ENCODE measurements at places on chromosomes 5 and 9.

DNA sequence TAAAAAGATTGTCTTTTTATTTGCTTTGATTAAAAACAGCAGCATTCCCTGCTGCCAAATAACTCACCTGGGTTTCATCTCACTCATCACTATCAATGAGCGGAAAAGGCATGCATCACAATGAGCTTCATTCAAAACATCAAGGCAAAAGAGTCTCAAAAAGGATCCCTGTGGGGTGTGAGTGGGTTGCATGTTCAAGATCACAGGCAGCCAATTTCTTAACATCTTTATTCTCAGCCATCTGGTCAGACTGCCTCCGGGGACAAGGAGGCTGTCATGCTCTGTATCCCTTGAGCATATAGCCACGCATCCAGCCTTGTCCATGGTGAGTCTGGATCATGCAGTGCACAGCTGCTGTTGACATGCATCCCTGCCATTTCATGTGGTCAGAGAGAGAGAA lies 117.1 kb downstream of the ICE1 start:
- no peak for DNase-seq

- no peak for DNase-seq
Measured at GRCh38 chr9:126752376-126752775, 52.5 kb upstream of the ZBTB43 start.

GRCh38 chr5:178375348-178375747 lies 142.7 kb upstream of the PHYKPL start:
- no peak for DNase-seq

- no peak for DNase-seq
Measured at GRCh38 chr9:108367188-108367587, 488.6 kb downstream of the ACTL7B start.

DNA sequence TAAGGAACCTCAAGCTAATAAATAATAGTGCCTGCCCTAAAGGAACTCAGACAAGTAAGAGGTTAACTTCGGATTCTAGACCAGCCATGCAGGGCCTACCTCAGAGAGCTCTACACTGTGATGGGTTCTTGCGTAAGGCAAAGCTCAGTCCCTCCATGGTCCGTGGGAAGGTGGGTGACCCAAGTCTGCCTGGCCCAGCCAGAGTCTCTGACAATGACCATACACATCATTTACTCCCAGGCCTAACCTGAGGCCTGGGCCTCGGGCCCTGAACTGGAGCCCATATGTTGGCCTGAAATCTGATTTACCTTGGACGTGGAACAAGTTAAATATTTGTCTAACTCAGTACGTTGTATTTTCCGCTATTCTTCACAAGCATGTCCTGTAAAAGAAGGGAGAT lies 55.1 kb downstream of the TMEM174 start:
- no peak for DNase-seq

- DNase-seq, result no peak
Measured at GRCh38 chr9:112548836-112549595, 62.4 kb downstream of the KIAA1958 start.

GRCh38 chr9:85130764-85131163 lies 461.2 kb downstream of the NTRK2 start:
- DNase-seq, result no peak

DNA sequence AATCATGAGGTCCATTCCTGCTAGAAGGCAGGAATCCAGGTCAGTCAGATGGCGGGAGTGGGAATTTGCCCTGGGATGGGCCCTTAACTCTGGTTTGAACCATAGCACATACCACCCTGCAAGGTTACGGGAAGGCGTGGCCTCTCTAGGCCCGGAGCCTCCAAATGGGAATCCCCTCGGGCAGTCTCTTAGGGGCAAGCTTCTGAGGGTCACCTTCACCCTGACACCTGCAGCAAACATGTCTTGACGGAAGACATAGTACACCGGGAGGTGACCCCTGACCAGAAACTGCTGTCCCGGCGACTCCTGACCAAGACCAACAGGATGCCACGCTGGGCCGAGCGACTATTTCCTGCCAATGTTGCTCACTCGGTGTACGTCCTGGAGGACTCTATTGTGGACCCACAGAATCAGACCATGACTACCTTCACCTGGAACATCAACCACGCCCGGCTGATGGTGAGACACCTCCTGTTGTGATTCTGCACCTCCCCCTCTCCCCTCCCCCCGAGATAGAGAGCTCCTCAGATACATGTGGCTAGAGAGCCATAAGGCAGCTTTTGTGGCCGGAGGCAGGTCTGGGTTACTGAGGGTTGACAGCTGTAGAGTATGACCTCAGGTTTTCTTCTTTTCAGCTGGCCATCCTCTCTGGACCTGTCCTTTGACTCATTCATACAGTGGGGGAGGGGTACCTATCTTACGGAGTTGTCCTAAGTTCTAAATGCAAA lies 957 bp downstream of the PRELID1 start:
- DNase-seq, result no peak

- no peak for DNase-seq
Measured at GRCh38 chr9:82108941-82109340, 120.4 kb downstream of the SPATA31D1 start.

DNA sequence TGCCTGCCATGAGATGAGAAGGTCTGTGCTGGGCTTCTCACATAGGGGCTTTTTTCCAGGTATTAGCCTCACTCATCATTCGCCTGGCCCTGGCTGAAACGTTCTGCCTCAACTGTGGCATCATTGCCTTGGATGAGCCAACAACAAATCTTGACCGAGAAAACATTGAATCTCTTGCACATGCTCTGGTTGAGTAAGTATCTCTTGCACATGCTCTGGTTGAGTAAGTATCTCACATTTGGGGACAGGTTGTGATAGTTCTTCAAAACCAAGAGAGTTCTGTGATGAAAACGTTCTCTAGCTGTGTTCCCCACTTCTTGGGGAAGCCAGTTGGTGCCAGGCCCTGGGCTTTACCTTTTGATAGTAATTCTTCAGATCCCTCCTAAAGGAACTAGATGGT lies 17.4 kb upstream of the IL13 start:
- DNase-seq, result no peak

DNA sequence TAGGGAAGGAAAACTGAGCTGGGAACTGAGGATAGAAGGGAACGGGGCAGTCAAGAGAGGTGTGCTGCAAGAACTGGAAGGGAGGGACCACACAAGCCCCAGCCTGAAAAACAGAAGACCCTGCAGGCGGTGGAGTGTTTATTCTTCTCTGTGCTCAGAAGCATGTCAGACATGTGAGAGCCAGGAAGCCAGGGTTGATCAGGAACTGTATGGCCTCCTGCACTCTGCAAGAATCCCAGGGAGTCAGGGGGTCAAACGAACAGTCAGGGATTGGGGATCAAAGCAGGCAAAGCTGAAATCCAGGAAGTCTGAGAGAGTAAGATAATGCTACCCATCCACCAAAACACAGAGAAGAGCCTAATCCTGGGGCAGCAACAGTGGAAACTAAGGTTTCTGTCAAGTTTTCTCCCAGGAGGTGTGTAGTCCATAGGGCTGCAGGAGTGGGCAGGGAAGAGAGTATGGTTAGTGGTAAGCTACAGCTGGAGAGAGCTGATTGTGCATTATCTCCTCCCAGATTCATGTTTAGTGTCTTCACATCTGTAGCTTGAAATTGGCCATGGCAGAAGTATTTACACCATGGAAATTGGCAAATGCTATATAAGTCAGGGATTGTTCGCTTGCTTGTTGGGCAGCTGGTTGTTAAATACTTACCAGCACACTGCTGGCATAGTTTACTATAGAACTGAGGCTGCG lies 115.4 kb upstream of the SLC44A1 start:
- DNase-seq, result no peak

- no peak for DNase-seq
Measured at GRCh38 chr9:126397056-126397455, 70.4 kb downstream of the MVB12B start.

DNA sequence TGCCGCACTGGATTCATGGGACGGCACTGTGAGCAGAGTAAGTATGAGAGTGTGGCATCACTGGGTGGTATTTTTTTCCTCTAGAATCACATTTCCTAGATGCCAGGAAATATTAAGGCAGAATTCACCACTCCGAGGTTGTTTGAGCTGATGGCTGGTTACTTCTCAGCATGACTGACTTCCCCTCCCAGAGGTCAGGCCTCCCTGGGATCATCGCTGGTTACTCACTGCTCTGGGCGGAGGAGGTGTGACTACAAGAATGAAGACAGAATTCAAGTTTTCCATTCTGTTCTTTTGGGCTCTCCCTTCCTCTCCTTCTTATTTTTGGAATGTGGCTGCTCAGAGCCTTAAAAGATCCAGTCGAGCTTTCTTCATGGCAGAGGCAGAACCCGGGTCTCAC lies 76.6 kb upstream of the PRRC1 start:
- DNase-seq, result no peak

GRCh38 chr5:51387884-51388275 lies 4.6 kb downstream of the ISL1 start:
- peak; percentile 26 for DNase-seq

DNA sequence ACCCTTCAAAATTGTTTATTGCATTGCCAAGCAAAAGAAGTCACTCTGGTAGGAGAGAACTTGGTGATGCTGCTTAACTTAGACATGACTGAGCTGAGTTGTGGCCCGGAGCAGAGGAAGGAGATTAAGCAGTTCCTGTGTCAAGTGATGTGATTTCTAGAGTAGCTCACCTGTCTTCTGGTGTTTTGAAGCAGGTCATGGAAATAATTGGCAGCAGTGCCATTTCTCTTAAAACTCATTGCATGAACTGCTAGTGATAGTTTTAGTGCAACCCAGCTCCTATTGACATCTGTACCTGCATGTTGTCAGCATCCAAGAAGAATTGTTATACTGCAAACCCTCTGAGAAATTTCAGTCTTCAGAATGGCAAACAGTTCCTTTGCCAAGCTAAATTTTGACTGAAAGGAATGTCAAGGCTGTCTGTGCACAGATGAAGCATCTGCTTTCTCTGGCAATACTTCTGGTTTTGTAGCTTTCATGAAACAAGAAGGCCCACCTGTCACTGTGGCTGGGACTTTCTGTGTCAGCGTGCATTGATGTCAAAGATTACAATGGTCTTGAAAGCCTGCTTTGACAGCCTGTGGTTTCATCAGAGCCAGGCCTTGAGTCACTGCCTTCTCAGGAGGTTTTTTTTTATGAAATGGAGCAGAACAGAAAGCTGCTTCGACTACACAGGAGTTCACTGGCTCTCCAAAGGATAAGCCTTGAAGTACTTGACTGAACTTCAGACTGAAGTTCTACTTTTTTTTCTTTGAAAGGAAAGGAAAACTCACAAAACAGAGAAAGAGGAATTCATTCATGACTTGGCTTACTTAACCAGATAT lies 90.6 kb downstream of the RALGPS1 start:
- no peak for DNase-seq

GRCh38 chr5:135036405-135036804 lies 2.4 kb upstream of the PITX1 start:
- no peak for DNase-seq

- no peak for DNase-seq
Measured at GRCh38 chr9:135783540-135784245, 81.7 kb downstream of the KCNT1 start.

DNA sequence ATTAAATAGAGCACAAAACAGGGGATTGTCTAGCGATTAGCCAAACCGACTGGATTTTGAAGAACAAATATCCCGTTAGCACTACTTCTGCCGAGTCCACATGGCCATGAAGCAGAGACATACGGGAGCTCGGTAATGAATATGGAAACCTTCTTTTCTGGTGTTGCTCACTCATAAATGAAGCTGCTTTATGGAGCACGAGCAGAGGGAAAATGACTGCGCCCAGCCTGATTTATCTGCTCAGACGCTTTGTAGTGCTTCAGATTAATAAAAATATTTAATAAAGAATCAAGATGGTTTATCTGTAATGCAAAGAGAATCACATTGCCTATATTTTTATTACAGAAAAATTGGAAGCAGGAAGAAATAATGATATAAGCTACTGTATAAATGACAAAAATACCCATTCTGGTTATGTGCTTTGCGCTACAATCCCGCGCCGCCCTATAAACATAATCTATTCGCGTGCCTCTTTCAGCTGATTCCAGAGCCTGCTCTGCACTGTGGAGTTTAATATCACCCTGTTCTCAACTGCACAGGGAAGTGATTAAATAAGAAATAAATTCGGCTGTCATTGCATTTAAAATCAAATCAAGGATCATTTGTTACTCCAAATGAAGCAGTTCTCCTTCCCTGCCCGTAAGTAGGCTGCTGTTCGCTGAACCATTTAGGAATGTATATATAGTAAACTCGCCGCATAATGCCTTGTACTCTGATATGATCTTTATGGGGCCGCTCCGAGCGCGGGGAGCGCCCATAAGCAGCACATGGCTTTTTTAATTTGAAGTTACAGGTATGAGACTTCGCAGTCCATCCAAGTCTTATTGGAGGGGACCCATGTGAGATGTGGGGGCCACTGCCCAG lies 22.3 kb upstream of the UBAC1 start:
- no peak for DNase-seq

GRCh38 chr5:6190838-6191237 lies 187.5 kb downstream of the MED10 start:
- DNase-seq, result no peak

- DNase-seq, result no peak
Measured at GRCh38 chr5:95958310-95959014, 3.2 kb downstream of the ELL2 start.

DNA sequence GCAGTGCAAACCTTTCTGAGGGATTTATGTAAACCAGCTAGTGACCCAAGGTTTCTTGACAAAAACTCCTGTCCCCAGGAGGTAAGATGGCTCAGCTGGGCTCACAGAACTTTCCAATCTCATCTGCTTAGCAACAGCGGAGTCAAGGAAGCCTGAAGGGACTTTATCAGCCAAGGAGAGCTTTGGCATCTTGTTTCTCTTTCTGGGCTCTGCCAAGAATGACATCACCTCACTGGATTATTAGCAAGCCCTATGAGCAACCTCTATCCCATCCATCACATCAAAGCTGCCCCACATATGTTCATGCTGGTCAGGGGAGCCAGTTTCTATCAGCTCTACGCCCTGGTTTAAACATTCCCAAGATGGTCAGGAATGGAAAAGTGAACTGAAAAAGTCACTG lies 461.3 kb downstream of the ENC1 start:
- no peak for DNase-seq

GRCh38 chr5:135718151-135718550 lies 116.3 kb upstream of the SLC25A48 start:
- no peak for DNase-seq

DNA sequence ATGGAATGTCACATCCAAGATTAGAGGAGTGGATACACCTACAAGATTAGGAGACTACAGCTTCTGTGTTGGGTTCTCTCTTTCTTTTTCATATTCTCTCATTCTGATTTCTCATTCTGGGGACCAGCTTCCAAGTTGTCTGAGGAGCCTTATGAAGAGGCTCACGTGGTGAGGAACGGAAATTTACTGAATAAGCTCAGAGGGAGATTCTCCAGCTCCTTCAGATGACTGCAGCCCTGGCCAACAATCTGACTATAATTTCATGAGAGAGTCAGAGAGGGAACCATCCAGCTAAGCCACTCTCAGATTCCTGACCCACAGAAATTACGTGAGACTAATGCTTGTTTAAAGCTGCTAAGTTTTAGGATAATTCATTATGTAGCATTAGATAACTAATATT lies 27.1 kb upstream of the TENT2 start:
- DNase-seq, result no peak

All from NCI-H1092 (cell line).